ENCODE measurements at places on chromosomes 2 and 18.

- DNase-seq, result no peak
These were observed 42.0 kb upstream of the B3GNT7 start for GRCh38 chr2:231353469-231353868.

DNA sequence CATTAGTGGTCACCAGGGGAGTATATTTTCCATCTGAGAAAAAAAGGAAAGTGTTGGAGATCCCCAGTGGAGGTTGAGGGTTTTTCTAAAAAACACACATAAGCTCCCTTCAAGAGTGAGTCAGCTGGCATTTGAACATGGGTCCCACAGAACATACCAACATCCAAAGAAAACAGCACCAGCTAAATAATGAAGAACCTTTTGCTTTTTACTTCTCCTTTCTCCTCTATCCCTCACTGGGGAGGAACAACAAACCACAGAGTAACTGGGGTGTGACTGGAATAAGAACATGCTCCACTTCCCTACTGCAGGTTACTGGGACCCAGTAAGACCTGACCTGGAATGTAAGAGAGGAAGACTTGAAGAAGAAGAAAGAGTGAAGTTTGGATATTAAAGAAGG, 56.5 kb upstream of the RAPH1 start:
- no peak for DNase-seq

GRCh38 chr2:80291656-80292055, 12.9 kb downstream of the LRRTM1 start:
- DNase-seq, result no peak

GRCh38 chr2:99644419-99644787, 154.6 kb upstream of the REV1 start:
- DNase-seq, result no peak

- DNase-seq, result no peak
These were observed 96.5 kb downstream of the EPB41L5 start for GRCh38 chr2:120109186-120110061.

- DNase-seq, result no peak
These were observed 57.5 kb downstream of the MIB1 start for GRCh38 chr18:21798126-21798525.

DNA sequence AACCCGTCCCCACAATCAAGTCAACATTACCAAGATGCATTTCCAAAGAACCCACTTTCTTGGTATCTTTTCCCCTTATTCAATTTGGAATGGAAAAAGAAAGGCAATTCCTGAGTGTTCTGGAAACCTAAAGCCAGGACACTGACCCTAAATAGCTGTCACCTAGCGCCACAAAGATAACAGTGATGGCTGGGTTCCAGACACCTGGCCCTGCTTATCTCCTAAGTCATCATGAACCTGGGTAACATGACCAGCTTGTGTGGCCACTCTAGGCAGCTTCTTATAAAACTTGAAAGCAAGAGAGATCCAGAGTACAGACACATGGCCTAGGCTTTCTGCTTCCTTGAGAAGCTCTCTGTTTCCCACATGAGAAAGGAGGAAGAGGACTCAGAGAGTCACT, 95.4 kb downstream of the BOD1L2 start:
- no peak for DNase-seq

GRCh38 chr2:37391711-37392110, 47.3 kb downstream of the QPCT start:
- no peak for DNase-seq

- no peak for DNase-seq
These were observed 181.6 kb downstream of the GULP1 start for GRCh38 chr2:188473306-188473705.

GRCh38 chr2:224807153-224807964, 91.2 kb upstream of the CCDC195 start:
- DNase-seq, result no peak

DNA sequence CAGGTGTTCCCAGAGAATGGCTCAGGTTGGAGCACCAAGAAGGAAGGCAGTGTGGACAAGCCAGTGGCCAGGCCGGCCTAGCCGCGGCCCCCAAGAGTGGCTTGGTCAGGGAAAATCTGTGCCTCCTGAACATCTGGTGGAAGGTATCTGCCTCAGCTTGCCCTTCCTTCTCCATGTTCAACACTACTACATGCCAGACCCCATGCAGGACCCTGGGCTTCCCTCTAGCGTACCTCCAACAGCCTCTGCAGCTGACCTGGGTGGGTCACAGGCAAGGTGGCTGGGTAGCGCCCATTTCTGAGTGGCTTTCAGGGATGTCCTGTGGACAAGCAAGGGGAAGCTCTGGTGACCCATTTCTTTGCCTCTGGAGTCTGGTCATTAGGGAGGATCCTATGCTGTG, 7.7 kb downstream of the WNT10A start:
- no peak for DNase-seq

All from stimulated activated CD4-positive, alpha-beta T cell treated with anti-CD3 and anti-CD28 coated beads, TNF-alpha, amount 100 ng/mL, for 24 hours (primary cell).